ENCODE measurements at places on chromosomes 16 and 17.

DNA sequence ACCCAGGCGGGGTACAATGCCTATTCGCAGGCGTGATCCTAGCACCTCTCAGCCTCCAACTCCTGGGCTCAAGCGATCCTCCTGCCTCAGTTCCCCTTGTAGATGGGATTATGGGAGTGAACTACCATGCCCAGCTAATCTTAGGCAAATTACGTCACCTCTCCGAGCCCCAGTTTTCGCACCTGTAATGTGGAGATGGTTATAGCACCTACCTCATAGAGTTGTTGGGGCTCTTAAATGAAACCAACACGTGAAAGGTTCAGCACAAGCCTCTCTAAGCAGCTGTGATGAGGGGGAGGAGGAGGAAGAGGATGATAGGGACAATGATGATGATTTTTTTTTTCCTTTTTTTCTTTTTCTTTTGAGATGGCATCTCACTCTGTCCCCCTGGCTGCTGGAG, 59.9 kb downstream of the ABR start:
- no peaks in the 10 kb centered on the region for H3K36me3 ChIP-seq
- DNase-seq, result no peak
- no peak overlapping the region for H3K27ac ChIP-seq
- no peaks in the 10 kb centered on the region for H3K27me3 ChIP-seq
- peaks cover 38% of the 10 kb centered on the region for H3K4me1 ChIP-seq
- H3K4me3 ChIP-seq, result no peak overlapping the region

DNA sequence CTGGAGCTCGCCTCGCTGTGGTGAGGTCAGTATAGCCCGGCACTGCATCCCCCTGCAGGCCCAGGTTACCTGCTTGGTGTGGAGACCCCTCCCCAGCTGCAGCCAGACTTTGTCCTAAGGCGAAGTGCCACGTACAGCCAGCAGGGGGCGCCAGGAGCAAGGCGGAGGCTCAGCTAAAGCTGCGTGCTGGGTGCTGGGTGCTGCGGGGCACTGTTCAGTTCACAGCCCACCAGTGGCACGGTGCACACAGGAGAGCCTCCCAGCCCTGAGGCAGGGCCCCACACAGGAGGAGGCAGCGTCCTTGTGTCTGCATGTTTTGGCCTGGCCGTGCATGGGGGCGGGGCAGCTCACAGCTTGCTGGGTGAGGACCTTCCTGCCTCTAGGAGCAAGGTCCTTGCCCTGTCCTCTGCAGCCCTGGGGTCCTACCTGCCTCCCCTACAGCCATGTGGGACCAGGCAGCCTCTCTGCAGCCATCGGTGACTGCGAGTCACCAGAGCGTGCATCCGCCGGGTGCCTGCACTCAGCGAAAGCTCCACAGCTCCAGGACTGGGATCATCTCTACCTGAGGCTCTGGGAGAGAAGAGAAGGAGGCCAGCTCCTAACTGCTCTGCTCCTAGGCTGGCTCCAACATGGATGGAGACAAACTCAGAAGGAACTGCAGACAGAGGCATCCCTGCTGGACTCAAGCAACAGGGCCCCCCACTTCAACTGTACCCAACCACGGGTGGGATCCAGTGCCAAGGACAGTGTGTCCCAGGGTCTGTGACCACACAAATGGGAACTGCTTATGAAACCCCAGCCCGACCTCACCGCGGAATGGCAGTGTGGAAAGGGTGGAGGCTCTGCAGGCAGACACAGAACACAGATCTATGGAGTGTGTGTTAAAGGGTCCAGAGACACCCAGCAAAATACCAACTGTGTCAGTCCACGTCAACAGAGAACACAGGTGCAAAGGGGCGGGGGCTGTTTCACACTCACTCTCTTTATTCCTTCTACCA, 19.0 kb downstream of the SLC7A5 start:
- H3K4me3 ChIP-seq, result no peak overlapping the region
- H3K36me3 ChIP-seq, result peaks cover 43% of the 10 kb centered on the region
- peaks cover 82% of the 10 kb centered on the region for H3K4me1 ChIP-seq
- no peak for DNase-seq

- DNase-seq, result no peak
- H3K36me3 ChIP-seq, result no peaks in the 10 kb centered on the region
- peaks cover 13% of the 10 kb centered on the region for H3K4me1 ChIP-seq
- H3K27ac ChIP-seq, result no peak overlapping the region
Measured at GRCh38 chr16:78755751-78756661, 656.6 kb downstream of the WWOX start.

DNA sequence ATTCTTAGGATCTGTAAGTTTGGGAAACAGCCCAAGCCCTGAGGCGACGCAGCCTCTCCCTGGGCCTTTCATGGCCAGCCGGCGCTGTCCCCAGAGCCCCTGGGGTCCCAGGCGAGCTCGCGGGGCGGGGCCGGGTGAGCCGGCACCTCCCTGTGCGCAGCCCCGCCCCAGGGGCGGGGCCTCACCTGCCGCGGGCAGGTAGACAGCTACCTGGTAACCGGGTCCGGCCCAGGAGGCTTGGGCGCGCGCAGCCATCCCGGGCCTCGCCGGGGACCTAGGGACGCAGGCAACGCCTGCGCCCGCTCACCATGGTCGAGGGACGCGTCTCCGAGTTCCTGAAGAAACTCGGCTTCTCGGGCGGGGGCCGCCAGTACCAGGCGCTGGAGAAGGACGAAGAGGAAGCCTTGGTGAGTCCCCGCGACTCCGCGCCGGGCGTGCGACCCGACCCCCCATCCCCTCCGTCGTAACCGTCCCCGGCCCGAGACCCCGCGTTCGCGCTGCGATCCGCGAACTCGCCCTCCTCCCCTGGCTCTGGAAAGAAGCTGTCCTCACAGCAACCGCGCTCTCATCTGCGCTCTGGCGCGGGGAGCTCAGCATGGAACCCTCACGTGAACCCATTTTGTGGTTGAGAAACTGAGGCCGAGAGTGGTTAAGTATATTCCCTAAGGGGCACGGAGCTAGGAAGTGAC, at the start of gene ATP2C2:
Gene ATP2C2, plus strand, starts transcription at position 231 of the 689 bp plus-strand sequence. Its CDS starts 78 bp downstream, at position 309.
- H3K36me3 ChIP-seq, result no peaks in the 10 kb centered on the region
- peak within 1 kb of the TSS; percentile 58 for H3K4me3 ChIP-seq
- H3K27me3 ChIP-seq, result no peaks in the 10 kb centered on the region
- DNase-seq, result no peak
- H3K4me1 ChIP-seq, result no peaks in the 10 kb centered on the region
- H3K27ac ChIP-seq, result peak within 1 kb of the TSS; percentile 36

GRCh38 chr16:8867216-8867931, 1.4 kb downstream of the CARHSP1 start:
- peak overlapping the region; percentile 96 for H3K27ac ChIP-seq
- H3K4me1 ChIP-seq, result peaks cover 93% of the 10 kb centered on the region
- peaks cover 6% of the 10 kb centered on the region for H3K36me3 ChIP-seq
- DNase-seq, result no peak
- no peaks in the 10 kb centered on the region for H3K27me3 ChIP-seq

DNA sequence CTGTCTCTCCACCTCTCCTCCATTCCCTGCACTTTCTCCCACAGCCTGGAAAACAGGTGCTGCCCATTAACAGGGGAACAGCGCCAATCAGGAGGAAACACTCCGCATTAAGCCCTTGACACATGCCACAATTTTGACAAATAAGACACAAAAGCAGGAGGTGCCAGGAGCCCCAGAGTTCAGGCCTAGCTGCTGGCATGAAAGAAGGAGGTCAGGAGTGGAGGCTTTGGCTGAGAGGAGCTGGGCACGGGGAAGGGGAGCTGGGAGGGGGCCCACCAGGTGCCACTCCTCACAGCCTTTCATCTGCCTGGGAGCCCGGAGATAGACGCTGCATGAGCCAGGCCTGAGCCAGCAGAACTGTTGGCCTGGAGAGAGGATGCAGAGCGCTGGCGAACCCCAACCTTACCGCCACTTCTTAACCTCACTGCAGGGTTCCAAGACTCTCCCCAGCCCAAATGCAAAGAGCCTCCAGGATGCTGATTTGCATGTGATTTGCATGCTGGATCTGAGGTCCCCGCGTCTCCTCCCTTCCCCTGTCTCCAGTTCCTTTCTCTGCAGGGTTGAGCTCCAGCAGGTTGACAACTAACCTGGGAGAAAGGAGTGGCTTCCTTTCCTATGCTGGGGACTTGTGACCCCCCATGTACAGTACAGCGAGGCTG, 139.8 kb upstream of the SDK2 start:
- no peaks in the 10 kb centered on the region for H3K36me3 ChIP-seq
- no peaks in the 10 kb centered on the region for H3K27me3 ChIP-seq
- H3K27ac ChIP-seq, result no peak overlapping the region

- no peak for DNase-seq
- H3K4me3 ChIP-seq, result no peak overlapping the region
- H3K36me3 ChIP-seq, result peaks cover 32% of the 10 kb centered on the region
- peaks cover 7% of the 10 kb centered on the region for H3K4me1 ChIP-seq
- H3K27me3 ChIP-seq, result no peaks in the 10 kb centered on the region
Measured at GRCh38 chr17:29687596-29687995, 64.9 kb upstream of the CORO6 start.

- no peak for DNase-seq
- no peaks in the 10 kb centered on the region for H3K4me1 ChIP-seq
- no peak overlapping the region for H3K4me3 ChIP-seq
- no peak overlapping the region for H3K27ac ChIP-seq
- no peaks in the 10 kb centered on the region for H3K36me3 ChIP-seq
Measured at GRCh38 chr16:25084797-25085196, 26.7 kb upstream of the LCMT1 start.

- H3K4me3 ChIP-seq, result no peak overlapping the region
- no peaks in the 10 kb centered on the region for H3K27me3 ChIP-seq
- H3K4me1 ChIP-seq, result no peaks in the 10 kb centered on the region
- no peak for DNase-seq
- H3K27ac ChIP-seq, result no peak overlapping the region
- no peaks in the 10 kb centered on the region for H3K36me3 ChIP-seq
Measured at GRCh38 chr17:62014526-62014925, 50.6 kb downstream of the MED13 start.

GRCh38 chr17:80955671-80956280, 35.9 kb upstream of the CHMP6 start:
- no peaks in the 10 kb centered on the region for H3K27me3 ChIP-seq
- no peaks in the 10 kb centered on the region for H3K36me3 ChIP-seq
- DNase-seq, result no peak
- H3K27ac ChIP-seq, result no peak overlapping the region

GRCh38 chr16:64406770-64407181, 715.1 kb downstream of the CDH11 start:
- no peak for DNase-seq
- H3K4me3 ChIP-seq, result no peak overlapping the region
- no peaks in the 10 kb centered on the region for H3K4me1 ChIP-seq
- H3K36me3 ChIP-seq, result no peaks in the 10 kb centered on the region

- no peak overlapping the region for H3K27ac ChIP-seq
- DNase-seq, result no peak
Measured at GRCh38 chr17:51006601-51007000, 114.1 kb downstream of the SPAG9 start.

DNA sequence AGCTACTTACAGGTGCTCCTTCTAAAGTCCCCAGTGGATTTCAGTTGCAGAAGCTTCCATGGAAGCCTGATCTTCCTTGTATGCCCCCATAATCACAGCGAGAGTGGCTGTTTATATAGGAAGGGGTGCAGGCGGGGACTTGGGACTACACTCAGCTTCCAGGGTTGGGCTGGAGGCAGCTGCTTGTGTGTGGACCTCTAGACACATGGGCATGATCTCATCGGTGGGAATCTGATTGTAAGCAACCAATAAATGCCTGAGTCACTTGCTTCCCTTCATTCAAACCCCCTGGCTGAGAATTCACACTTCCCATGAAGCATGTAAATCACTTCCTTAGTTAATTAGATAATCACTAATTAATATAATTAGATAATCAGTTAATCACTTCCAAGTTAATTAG, 1.0 kb upstream of the KRT20 start:
- H3K36me3 ChIP-seq, result no peaks in the 10 kb centered on the region
- no peak overlapping the region for H3K4me3 ChIP-seq
- no peaks in the 10 kb centered on the region for H3K4me1 ChIP-seq
- DNase-seq, result no peak

- H3K36me3 ChIP-seq, result no peaks in the 10 kb centered on the region
- no peak overlapping the region for H3K4me3 ChIP-seq
- no peaks in the 10 kb centered on the region for H3K4me1 ChIP-seq
Measured at GRCh38 chr17:37818689-37819088, 73.8 kb upstream of the HNF1B start.

DNA sequence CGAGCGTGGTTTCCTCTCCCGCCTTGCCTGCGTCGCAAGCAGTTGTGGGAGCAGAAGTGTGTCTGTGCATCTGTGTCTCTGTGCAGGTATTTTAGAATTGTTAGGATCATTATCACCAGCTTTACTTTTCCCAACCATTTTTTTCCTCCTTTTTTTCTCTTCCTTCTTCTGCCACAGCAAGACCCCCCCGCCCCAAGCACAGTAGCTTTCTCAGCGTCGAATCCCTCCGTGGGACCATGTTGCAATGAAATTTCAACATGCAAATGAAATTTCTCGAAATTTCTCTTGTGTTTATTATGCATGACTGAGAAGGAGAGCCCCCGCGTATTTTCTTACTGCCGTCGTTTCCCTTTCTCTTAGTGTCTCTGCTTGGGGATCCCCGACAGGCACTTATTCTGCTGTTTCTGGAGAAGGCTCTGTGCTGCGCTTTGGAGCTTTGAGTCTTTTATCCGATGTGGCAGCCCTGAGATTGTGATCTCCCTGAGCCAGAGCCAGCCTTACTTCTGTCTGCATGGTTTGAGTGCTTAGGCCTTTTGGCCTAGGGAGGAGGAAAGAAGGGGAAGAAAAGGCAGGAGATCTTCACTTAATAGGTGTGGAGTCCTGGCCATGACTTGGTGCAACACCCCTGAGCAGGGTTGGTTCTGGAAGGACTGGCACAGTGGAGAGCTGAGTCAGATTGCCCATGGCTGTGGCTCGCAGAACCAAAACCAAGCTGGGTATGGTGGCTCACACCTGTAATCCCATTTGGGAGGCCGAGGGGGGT, 5.0 kb downstream of the ARMC7 start:
- H3K4me1 ChIP-seq, result peaks cover 18% of the 10 kb centered on the region
- peaks cover 22% of the 10 kb centered on the region for H3K36me3 ChIP-seq
- H3K27me3 ChIP-seq, result no peaks in the 10 kb centered on the region

GRCh38 chr16:86834451-86835035, 256.2 kb downstream of the FOXL1 start:
- no peak for DNase-seq
- no peak overlapping the region for H3K4me3 ChIP-seq
- H3K4me1 ChIP-seq, result peaks cover 4% of the 10 kb centered on the region
- no peaks in the 10 kb centered on the region for H3K27me3 ChIP-seq

DNA sequence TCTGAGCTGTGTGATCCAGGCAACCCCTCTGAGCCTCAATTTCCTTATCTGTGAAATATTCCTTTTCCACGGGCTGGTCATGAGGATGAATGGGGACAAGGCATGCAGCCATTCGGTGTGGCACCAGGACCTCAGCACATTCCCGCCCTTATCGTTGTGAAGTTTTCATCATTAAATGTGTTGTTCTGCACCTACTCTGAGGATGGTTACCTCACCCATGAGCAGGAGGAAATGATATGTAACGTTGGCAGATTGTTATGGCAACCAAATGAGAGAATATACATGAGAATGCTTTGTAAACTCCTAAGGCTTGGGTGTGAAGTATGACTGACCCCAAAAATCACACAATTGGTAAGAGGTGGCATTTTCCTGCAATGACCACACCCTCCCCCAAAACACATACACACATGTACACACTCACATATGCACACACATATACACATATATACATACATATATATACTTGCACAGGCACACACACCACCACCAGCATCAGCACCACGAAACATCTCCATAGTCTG, 39.5 kb downstream of the SMARCE1 start:
- peaks cover 10% of the 10 kb centered on the region for H3K27me3 ChIP-seq
- no peak overlapping the region for H3K4me3 ChIP-seq
- no peak for DNase-seq
- no peak overlapping the region for H3K27ac ChIP-seq
